ENCODE measurements at places on chromosomes 11 and 22.

DNA sequence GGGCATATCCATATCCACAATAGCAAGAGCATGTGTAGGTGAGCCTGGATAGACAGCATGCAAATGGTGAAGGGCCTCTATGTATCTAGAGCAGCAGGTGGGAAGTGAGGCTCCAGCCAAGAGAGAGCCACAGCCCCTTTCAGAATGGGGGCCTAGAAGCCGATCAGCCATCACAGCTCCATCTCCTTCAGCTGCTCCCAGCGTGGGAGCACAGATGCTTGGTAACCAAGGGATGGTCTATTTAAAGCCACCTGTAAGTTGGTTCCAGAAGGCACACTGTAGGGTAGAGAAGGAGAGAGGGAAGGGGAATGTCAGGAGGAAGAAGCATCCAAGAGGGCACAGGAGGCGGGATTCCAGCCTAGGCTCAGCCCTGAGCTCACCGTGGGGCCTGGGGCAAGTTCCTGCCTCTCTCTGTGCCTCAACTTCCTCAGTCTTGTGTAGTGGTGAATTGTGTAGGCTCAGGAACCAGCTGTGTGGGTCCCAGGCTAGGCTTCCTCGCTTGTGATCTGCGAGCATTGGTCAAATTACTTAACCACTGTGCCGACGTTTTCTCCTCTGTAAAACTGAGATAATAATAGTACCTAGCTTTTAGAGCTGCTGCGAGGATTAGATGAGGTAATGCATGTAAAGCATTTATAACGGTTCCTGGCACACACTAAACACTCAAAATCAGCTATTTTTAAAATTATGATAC, 122.9 kb upstream of the NAV2 start:
- DNase-seq, result no peak

GRCh38 chr22:31754813-31755212, 994 bp downstream of the DEPDC5 start:
- DNase-seq, result no peak

- DNase-seq, result no peak
Measured at GRCh38 chr11:110305169-110306018, 9.0 kb upstream of the RDX start.

DNA sequence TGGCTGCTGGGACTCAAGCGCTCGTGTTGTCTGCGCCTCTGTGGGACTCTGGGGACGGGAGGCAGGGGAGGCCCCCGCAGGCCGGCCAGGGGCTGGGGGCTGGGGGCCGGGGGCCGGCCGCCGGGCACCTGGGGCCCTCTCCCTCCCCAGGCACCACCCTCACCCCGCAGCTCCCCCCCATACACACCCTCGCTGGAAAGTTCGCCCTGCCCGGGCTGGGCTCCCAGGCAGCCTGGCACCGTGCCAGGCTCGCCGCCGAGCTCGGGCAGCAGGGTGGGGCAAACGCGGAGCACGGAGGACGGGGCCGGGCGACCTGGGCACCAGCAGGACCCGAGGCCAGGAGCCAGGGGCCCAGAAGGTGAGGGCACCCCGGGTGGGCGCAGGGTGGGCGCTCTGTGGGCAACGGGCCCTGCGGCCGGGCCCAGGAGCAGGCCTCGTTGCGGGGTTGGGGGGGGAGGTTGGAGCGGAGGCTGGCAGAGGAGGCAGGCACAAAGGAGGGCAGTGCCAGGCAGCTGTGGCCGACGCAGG, 76.7 kb upstream of the WNT7B start:
- peak; percentile 67 for DNase-seq

DNA sequence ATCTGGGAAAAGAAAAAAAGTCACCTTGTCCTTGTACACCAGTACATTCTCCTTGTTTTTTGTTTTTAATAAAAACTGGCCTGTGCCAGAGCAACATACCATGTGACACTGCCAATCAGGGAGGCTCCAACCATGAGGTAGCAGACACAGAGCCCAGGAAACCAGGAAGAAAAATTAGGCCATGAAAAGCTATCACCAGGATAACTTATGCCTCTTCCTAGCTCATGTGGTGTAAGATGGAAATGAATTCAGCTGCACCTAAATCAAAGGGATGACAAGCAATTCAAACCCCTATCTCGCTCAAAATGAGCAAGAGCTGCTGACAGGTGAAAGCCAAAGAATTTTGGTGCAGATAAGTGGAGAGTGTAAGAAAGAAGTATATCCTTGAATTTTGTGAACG, 7.7 kb downstream of the DRD2 start:
- no peak for DNase-seq

GRCh38 chr11:69656536-69657455, 15.8 kb downstream of the CCND1 start:
- no peak for DNase-seq

All from stimulated activated naive CD8-positive, alpha-beta T cell treated with anti-CD3 and anti-CD28 coated beads, Interleukin-15, amount 100 ng/mL, for 72 hours (primary cell).